Glomerular endothelial cell (primary cell): ENCODE measurements at places on chromosomes 7 and 10. TPM values are rescaled to one million over a fixed set of nuclear protein-coding genes. Genes with fewer than 3 reads are reported as not detected.

GRCh38 chr10:127129104-127129503 is 67.3 kb downstream of the INSYN2A start:
- no peak for DNase-seq

DNA sequence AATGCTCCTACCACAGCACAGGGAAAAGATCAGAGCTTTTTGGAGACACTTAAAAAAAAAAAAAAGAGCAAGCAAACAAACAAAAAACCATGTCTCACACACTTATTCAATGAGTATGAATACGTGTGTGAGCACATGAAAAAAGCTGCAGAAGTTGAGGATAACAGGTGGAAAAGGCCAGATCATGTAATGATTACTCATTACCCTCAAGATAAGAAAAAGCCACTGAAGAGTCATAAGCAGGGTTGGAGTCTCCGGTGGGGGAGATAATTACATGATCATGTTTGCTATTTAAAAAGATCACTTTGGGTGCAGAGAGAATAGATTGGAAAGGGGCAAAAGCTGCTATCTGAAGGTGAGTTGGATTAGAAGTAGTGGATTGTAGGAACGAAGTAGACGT is 77.0 kb downstream of the POU6F2 start:
- DNase-seq = no peak

DNA sequence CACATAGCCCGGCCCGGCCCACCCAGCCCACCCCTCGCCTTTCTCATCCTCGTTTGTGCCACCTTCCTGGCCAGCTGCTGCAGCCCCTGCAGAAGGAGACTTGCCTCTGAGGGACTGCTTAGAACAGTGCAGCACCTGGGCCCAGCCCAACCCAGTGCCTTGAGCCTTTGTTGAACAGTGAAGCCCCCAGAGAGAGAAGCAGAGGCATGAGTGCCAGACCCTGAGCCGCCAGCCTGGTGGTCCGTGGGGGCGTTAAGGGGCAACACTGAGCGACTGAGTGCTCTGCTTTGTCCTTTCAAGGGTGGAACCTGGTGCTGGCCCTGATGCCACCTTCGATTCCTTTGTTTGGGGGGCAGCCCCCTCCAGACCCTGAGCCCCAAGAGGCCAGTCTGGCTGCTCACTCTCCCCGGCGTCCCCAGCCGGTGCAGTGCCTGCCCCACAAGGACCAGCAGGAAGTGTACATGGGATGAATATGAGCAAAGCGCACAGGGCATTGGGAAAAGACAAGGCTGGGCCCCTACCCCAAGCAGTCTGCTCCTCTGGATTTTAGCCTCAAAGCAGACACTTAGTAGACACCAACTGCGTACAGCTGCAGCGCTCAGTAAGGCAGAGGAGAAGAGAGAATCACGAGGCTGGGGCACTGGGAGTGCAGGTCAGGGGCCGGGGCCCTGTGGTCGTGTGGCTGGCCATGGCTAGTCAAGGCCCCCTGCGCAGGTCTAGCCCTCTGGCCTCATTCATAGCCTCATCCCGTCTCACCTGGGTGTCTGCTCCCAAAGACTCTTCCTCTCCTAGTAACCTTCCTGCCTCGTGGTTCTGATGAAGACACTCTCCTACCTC is 95.9 kb downstream of the RGS10 start:
- no peak for DNase-seq

- no peak for DNase-seq
Measured at GRCh38 chr10:51386248-51386885, 312.1 kb downstream of the PRKG1 start.

DNA sequence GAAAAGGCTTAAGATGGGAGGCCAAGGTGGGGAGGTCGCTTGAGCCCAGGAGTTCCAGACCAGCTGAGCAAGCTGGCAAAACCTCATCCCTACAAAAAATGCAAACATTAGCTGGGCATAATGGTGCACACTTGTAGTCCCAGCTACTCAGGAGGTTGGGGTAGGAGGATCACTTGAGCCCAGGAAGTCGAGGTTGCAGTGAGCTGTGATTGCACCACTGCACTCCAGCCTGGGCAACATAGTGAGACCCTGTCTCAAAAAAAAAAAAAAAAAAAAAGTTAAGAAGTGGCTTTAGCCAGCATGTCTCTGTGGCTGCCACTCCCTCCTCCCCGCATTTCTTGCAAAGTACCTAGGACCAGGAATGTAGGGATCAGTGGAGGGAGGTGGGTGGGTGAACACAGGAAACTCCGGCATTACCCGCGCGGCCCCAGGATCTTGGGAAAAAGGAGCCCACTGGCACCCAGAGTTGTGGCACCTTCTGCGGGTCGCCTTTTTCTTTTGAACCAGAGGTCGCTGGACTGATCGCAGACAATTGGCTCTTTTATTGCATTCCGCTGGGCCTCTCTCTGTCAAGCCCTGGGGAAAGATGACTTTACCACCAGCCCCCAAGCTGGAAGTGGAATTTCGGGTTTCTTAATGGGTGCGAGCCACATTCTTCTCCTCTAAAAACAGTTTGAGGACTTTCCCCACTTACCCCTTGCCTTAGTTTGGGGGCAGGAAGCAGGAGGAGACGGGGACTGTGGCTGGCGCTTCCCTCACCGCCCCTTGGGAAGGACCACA is 3.5 kb downstream of the VGF start:
- no peak for DNase-seq

DNA sequence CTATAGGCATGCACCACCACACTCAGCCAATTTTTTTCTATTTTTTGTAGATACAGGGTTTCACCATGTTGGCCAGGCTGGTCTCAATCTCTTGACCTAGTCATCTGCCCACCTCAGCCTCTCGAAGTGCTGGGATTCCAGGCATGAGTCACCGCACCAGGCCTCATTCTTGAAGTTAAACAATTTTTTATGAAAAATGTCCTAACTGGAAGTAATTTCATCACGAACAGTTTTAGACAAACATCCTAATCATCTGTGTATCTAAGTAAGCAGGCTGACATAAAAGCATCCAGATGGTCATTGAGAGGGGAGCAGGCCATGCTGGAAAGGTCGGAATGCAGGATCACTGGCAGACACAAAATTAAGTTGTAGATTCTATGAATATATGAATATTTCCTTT is 269.1 kb downstream of the ZMYND11 start:
- DNase-seq = no peak

GRCh38 chr7:101860316-101861217 is 43.1 kb downstream of the CUX1 start:
- no peak for DNase-seq

The FXYD4 gene
- total RNA-seq = not detected in 2 replicates
